Stimulated activated CD8-positive, alpha-beta memory T cell treated with anti-CD3 and anti-CD28 coated beads, Interleukin-12 subunit alpha, Interleukin-12 subunit beta, amount 100 ng/mL, for 4 hours (primary cell): ENCODE measurements at places on chromosomes 7 and 10.

- no peak for DNase-seq
Measured at GRCh38 chr10:44004913-44005787, 356.5 kb upstream of the ZNF32 start.

GRCh38 chr7:38141187-38141586 lies 36.9 kb upstream of the STARD3NL start:
- DNase-seq: no peak

- DNase-seq: no peak
Measured at GRCh38 chr10:124131172-124131571, 37.8 kb upstream of the CHST15 start.

- no peak for DNase-seq
Measured at GRCh38 chr7:26091933-26092332, 60.1 kb upstream of the NFE2L3 start.

DNA sequence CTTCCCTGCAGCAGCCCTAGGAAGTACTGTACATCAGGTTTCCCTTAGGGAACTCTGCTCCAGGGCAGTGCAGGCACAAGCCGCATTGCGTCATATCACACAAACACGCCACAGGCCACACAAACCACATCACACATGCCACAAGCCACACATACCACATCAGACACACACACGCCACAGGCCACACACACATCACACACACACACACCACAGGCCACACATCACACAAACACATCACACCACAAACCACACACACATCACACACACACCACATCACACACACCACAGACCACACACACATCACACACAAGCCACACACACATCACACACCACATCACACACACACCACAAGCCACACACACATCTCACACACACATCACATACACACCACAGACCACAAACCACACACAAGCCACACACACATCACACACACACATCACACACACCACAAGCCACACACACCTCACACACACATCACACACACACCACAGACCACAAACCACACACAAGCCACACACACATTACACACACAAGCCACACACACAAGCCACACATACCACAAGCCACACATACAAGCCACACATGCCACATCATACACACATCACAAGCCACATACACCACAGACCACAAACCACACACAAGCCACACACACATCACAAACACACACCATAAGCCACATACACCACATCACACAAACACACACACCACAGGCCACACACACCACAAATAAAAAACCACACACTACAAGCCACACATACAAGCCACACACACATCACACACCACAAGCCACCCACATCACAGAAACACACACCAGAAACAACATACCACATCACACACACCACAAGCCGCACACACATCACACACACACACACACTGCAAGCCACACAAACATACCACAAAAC lies 53.4 kb downstream of the TMEM209 start:
- no peak for DNase-seq

DNA sequence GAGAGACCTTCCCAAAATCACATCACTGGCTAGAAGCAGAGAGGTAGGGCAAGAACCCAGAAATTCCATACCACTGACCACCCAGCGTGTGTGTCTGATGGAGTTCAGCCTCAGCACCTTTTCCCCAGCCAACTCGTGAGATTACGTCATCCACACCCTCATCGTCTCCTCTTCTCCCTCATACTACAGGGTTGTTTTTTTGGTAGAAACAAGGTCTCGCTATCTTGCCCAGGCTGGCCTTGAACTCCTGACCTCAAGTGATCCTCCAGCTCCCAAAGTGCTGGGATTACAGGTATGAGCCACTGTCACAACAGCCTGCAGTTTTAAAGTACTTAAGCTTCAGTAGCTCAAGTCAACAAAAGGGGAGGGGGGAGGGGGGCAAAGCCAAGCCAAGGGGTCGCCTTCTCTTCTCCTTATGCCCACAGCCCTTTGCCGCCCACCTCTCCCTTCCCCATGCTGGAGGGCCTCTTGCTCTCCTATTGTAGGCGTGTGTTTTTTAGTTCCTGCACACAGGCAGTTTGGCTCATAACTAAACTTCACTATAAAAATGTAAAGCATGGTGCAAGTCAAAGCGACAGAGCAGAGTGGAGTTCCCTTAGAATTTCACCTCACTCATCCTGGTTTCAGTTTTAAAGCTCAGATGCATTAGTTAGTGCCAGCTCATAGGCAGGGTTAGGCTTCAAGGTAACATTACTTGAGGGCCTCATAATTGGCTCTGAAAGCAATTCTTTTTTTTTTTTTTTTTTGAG lies 5.2 kb upstream of the PRDX3 start:
- DNase-seq: no peak

- DNase-seq: no peak
Measured at GRCh38 chr7:94129443-94130140, 125.4 kb upstream of the BET1 start.
